ENCODE measurements at places on chromosomes 11 and 22. TPM values are rescaled to one million over a fixed set of nuclear protein-coding genes. Genes with fewer than 3 reads are reported as not detected.

DNA sequence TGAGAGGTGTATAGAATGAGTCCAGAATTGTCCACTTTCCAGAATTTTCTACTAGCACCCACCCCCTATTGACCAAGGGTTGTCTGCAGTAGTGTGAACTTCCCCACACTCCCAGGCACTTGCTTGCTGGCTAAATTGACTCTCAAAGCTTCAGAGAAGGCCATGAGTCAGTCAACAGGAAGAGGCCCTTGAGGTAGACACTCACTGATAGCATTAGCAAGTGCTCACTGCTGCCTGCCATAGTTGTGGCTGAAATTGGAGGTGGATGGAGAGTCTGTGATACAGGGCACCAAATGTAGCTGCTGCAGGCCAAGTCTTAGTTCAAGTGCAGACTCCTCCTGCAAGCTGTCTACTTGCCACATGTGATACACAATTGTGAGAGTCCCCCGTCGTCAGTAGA, 156.8 kb downstream of the SPON1 start:
- DNase-seq, result no peak
- H3K27me3 ChIP-seq, result no peaks in the 10 kb centered on the region
- H3K27ac ChIP-seq, result no peak overlapping the region

DNA sequence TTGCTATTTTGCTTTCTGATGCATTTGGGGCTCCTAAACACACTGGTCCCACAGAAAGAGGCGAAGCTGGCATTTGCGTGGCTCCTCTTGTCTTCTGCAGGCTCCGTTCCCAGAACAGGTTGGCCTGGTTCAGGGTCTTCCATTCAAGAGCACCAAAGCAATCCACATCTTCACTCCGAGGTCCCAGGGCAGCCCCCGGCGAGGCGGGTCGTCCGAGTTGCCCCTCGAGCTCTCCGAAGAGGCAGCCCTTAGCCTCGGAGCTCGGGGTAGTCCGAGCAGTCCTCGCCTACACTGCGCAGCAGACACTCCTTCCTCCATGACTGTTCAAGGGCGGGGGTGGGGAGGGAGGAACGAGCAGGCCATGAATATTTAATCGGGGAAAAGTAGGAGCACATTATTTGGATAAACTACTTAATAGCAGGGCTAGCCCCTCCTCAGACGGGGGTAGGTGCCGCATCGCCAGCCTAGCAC, 321.3 kb downstream of the BLID start:
- H3K27me3 ChIP-seq, result no peaks in the 10 kb centered on the region
- H3K27ac ChIP-seq, result no peak overlapping the region
- no peak overlapping the region for H3K4me3 ChIP-seq
- no peaks in the 10 kb centered on the region for H3K4me1 ChIP-seq

DNA sequence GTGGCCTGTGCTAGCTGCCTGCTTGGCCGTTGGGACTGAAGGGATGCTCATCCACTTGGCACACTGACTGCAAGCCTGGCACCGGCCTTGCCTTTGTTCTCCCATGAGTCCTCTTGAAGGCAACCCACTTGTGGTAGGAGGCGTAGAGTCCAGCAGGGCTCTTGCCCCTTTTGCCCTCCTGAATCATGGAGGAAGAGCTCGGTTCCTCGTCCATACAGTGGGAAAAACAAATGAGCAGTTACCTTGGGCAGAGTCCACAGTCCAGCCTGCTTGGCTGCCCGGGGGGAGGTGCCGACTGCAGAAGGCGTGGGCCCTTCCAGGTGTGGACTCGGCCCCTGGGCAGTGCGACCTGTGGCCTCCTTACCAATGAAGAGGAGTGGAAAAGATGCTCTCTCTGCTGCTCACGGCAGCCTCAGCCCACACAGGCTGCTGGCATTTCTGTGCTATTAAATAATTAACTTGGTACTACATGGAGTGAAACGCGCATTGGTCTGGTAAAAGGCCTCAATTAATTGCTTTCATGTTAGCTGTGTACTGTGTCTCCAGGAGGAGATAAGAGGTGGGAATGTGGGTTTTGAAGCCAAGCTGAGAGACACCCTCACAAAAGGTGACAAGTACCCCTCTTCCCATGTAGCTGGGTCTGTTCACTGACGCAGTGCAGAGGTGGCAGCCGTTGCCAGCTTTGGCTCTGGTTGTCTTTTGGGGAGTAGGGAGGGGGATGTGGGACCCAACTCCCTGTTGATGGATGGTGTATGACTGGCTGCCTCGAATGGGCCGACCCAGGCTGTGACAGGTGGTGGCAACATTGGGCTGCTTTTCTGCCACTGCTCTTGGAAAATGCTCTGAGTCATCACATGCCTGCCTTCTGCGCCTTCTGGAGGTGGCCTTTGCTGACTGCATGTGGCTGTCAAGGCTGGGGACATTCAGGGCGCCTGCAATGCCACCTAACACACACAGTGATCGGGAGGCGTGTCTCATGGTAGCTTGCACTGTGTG, 26.8 kb upstream of the B3GAT1 start:
- no peaks in the 10 kb centered on the region for H3K27me3 ChIP-seq
- peaks cover 3% of the 10 kb centered on the region for H3K4me1 ChIP-seq
- no peak for DNase-seq
- H3K4me3 ChIP-seq, result no peak overlapping the region
- no peaks in the 10 kb centered on the region for H3K36me3 ChIP-seq

The FGF4 gene
- not detected for polyA plus RNA-seq

The SLC43A1 gene
- polyA plus RNA-seq, result 108 TPM
